ENCODE measurements at places on chromosomes 16 and 17.

GRCh38 chr16:14418795-14419225 is 211.2 kb downstream of the PARN start:
- no peak for DNase-seq

GRCh38 chr16:67504031-67505021 is 21.0 kb upstream of the AGRP start:
- DNase-seq: no peak

DNA sequence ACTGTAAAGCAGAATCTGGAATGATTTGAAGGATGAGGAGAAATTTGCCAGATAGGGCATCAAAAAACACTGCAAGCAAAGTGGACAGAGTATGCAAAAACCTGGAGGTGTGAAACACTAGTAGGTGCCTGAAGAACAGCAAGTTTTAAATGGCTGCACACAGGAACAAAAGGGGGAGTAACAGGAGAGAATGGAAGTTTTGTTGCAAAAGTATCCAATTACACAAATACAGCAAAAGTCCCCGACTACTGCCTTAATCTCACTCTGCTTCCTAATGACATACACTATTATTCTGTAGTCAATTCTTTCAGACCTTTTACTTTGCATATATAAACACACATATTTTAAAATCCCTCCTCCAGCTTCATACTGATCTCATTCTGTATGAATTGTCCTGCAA is 1.5 kb downstream of the HEATR6 start:
- DNase-seq: no peak

DNA sequence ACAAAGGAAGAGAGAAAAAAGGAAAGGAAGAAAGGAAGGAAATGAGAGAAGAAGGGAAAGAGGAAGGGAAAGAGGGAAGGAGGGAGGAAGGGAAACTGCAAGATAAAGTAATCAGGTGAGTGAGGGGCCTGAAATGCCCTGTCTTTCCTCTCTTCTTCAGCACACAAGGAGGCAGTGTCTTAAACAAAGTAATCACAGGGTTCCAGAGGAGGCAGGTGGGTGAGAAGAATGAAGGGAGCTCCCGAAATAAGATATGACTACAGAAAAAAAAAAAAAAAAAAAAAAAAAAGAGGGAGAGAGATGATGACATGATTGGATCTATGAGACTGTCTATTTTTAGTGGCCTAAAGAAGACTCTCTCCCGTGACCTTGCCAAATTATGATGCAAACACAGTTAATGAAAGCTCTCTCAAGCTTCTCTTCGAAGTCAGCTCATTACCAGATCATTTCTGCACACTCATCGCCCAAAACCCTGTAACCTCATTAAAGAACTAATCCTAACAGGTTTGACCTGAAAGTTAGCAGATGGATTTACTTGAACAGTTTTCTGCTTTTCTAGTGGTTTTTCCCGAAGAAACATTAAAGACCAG is 53.6 kb downstream of the CDH11 start:
- no peak for DNase-seq

GRCh38 chr17:66573078-66573477 is 261.8 kb upstream of the CACNG5 start:
- DNase-seq: no peak

GRCh38 chr17:75176625-75177024 is 6.1 kb downstream of the SUMO2 start:
- no peak for DNase-seq

DNA sequence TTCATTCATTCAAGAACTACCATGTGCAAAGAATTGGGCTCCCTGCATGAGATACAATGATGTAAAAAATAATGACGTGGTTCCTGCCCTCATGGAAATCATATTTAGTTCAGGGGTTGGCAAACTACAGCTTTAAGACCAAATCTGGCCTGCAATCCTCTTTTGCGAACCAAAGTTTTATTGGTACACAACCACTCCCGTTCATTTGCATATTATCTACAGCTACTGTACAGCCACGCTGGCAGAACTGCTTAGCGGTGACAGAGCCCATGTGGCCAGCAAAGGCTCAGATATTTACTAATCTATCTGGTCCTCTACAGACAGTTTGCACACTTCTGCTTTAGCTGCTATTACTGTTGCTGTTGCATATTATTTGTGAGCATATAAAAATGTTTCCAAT is 167.7 kb downstream of the XYLT1 start:
- no peak for DNase-seq

- DNase-seq: no peak
These were observed 135.8 kb downstream of the USP31 start for GRCh38 chr16:23013484-23013883.

GRCh38 chr16:1731603-1732002 is 25.6 kb downstream of the MAPK8IP3 start:
- no peak for DNase-seq

- DNase-seq: no peak
These were observed 1.4 kb downstream of the RAB26 start for GRCh38 chr16:2149630-2150417.

- no peak for DNase-seq
These were observed 67.3 kb downstream of the MYH10 start for GRCh38 chr17:8563024-8563776.

All from effector CD4-positive, alpha-beta T cell (primary cell).